Effector memory CD8-positive, alpha-beta T cell (primary cell): ENCODE measurements at places on chromosomes 16 and 17.

DNA sequence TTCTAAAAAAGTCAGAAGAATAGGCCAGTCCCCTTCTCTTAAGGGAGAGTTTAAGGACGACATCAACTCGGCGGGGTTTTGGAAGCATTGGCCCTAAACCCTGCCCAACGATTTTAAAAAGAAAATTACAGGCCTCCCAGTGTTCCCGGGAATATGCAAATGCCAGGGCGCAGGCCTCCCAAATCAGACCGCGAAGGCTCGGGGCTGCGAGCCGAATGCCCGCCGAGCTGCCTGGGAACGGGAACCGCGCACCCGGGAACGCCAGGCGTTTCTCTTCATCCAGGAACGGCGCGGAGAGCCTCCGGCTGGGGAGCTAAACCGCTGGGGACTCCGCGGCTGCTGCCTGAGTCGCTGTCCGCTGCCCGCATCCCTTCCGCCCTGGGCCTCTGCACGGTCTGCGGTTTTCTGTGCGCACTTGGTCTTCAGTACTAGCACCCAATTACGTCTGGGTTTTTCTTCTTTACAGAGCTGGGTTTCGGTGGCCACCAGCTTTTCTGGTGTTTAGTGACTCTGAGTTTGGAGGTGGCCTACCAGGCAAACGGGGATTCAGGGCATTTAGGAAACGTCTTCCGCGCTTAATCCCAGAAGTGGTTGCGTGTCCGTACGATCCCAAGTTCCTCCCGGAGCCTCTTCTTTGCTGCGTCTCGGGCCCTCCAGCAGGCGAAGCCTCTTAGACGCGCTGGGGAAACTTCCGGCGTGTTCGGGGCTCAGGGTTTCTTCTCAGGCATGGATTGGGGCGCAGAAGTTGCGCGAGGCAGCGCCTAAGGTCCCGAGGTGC, 5.7 kb downstream of the IRX5 start:
- no peak for DNase-seq

DNA sequence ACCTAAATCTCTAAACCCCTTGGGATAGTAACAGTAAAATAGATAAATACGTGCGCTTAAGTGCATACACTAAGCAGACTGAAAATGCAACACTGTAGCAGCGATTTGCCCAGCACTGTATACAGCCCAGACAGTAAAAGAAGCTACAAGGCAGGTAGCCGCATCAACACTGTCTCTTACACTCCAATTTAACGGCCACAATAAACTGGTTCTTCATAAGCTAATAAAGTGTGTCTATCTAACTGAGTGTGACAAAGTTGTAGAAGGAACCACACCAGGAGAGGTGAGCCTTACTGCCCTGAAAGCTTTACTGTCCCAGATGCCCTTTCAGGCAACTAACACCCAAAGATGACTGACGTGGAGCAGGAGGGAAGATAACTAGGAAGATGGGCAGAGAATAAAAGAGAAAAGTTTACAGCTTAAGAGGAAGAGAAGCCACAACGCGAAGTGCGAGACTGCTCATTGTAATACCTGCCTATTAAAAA, 847 bp downstream of the ZDHHC7 start:
- DNase-seq: no peak

GRCh38 chr17:9817086-9817485, 4.8 kb downstream of the GSG1L2 start:
- no peak for DNase-seq

DNA sequence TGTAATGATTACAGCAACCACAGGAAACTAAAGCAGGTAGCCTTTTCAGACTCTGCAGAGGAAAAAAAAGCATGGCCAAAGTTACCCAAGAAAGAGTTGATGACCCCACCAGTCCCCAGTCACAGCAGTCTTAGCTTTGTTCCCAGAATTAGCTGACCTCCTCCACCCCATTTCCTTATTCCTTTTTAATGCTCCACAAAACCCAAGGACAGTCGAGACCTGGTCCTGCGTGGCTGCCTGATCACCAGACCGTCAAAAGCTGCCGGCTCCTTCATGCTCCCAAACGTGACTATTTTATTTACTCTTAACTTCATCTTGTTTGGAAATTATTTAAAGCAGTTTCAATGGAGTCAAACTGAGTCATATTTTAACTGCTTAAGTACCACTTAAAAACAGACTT, 28.7 kb upstream of the MED9 start:
- no peak for DNase-seq

DNA sequence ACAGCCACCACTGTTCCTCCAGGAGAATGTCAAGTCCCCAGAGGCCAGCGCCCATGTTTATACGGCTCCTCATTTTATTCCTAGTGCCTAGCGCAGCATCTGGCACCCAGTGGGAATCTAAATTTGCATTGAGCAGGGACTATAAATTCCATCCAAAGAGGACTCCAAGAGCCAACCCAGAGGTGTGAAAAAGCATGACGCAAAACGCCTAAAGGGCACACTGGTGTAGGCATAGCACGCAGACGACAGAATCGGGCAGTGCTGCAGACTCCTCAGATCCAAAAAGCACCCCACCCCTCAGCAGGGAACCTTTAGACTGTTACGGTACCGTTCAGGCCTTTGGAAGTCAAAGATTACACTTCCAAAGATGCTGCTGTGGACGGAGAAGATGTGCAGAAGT, 19.5 kb downstream of the TEKT5 start:
- no peak for DNase-seq

GRCh38 chr16:75271441-75272096, 20.1 kb upstream of the BCAR1 start:
- no peak for DNase-seq

DNA sequence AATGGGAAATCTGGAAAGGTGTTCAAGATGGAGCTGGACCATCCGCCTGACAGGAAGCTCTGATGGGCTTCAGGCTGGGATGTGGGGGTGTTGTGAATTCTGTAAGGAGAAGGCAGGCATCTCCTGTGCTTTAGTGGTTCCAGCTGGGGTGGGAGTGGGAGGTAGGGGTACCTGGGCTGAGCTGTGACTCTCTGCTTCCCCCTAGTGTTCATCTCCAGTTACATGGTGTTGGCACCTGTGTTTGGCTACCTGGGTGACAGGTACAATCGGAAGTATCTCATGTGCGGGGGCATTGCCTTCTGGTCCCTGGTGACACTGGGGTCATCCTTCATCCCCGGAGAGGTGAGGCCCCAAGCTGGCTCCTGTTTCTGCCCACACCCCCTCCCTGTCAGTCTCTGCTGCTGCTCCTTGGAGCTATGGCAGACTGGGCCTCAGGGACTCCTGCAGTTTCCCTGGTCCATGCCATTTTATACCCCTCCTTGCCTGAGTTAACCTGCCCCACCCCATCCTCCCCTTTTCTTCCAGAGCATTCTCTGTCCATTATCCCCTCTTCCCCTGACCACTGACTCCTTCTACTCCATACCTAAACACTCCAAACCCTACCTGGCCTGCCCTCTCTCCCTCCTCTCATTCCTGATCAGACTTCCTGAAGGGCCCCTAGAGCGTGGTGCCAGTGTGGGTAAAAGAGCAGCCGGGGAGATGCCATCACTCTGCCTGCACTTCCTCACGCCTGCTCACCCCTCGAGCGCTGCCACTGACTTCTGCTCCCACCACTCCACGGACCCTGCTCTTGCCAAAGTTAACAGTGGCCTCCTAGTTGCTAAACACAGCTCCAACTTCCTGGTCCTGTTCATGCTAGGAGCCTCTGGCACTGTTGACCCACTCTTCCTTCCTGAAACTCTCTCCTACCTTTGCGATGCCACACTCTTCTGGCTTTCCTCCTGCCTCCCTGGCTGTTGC, 3.4 kb downstream of the SPNS1 start:
- no peak for DNase-seq

GRCh38 chr17:62975206-62975605, 9.2 kb downstream of the TANC2 start:
- DNase-seq: no peak
